ENCODE measurements at places on chromosomes 2 and 18. TPM values are rescaled to one million over a fixed set of nuclear protein-coding genes. Genes with fewer than 3 reads are reported as not detected.

CNOT11 gene
- 76.3 TPM for total RNA-seq

ANO7 gene
- total RNA-seq, result 0.32 TPM

CDH2 gene
- total RNA-seq, result 0.05 TPM

ALPI gene
- total RNA-seq, result not detected

KCNJ3 gene
- total RNA-seq, result not detected

SLC40A1 gene
- total RNA-seq, result 6.0 TPM

ASIC4 gene
- 0.16 TPM for total RNA-seq

SLC4A1AP gene
- 23.8 TPM for total RNA-seq

CYBRD1 gene
- 2.7 TPM for total RNA-seq

IL1RL2 gene
- total RNA-seq, result not detected

CNDP1 gene
- total RNA-seq, result not detected

DSC3 gene
- total RNA-seq, result not detected

OSBPL1A gene
- 0.68 TPM for total RNA-seq

ACVR1 gene
- total RNA-seq, result 29.5 TPM

AFF3 gene
- total RNA-seq, result 4.1 TPM

BOLL gene
- total RNA-seq, result not detected

TMEM169 gene
- total RNA-seq, result 2.7 TPM

ZNF804A gene
- not detected for total RNA-seq

IL1RL1 gene
- total RNA-seq, result 2.4 TPM

CELF4 gene
- not detected for total RNA-seq

IL36B gene
- total RNA-seq, result not detected

ATP6V1B1 gene
- not detected for total RNA-seq

CDKL4 gene
- 0.59 TPM for total RNA-seq

CPLX4 gene
- total RNA-seq, result not detected

KIAA2012 gene
- total RNA-seq, result not detected

MTA3 gene
- 26.2 TPM for total RNA-seq

DIPK1C gene
- not detected for total RNA-seq

PSD4 gene
- total RNA-seq, result 302 TPM

SCYGR6 gene
- not detected for total RNA-seq

MYOM1 gene
- 1.5 TPM for total RNA-seq

GULP1 gene
- not detected for total RNA-seq

VWA3B gene
- total RNA-seq, result not detected

OBSL1 gene
- not detected for total RNA-seq

SPATA3 gene
- not detected for total RNA-seq

SERPINB11 gene
- total RNA-seq, result not detected

NR4A2 gene
- total RNA-seq, result 1.9 TPM

GKN1 gene
- not detected for total RNA-seq

SLC4A3 gene
- total RNA-seq, result not detected

GKN2 gene
- total RNA-seq, result not detected

ORC2 gene
- 53.8 TPM for total RNA-seq

NPHP1 gene
- total RNA-seq, result not detected

RAD51AP2 gene
- not detected for total RNA-seq

FNDC4 gene
- total RNA-seq, result not detected

GNAL gene
- 0.41 TPM for total RNA-seq

CD226 gene
- 88.2 TPM for total RNA-seq

SLC39A6 gene
- total RNA-seq, result 23.4 TPM

PAX3 gene
- total RNA-seq, result not detected

ACADL gene
- total RNA-seq, result not detected

LHCGR gene
- not detected for total RNA-seq

ALK gene
- total RNA-seq, result not detected

ABCB11 gene
- total RNA-seq, result not detected

THUMPD2 gene
- 14.0 TPM for total RNA-seq

EN1 gene
- total RNA-seq, result not detected

LCT gene
- 0.64 TPM for total RNA-seq

GCG gene
- total RNA-seq, result not detected

GPR35 gene
- 14.9 TPM for total RNA-seq

M1AP gene
- total RNA-seq, result not detected

ZNF142 gene
- 51.8 TPM for total RNA-seq

FBXO15 gene
- total RNA-seq, result 0.41 TPM

Measured in T-helper 2 cell treated with Interferon-gamma antibody and Interleukin-4, amounts not matched to agents 100 ng/mL and 5 ng/mL, for 36 hours (primary cell).